ENCODE measurements at places on chromosomes 7 and 10.

DNA sequence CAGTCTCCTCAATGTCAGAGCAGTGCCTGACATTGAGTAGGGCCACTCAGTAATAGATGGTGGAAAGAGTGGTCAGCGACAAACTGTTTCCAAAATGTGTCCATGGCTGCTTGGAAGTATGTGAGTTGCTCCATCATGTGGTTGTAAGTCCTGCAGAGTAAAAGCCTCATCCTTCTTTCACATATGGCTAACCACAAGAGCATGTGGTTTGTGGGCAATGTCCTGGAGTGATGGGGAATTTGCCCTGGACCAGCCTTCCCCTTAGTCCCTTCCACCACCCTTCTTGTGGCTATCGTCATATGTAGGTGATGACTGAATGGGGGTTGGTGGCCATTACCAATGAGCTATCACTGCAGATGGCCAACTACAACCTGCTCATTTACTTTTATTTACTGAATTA lies 33.0 kb upstream of the PLXNA4 start:
- no peak for DNase-seq

DNA sequence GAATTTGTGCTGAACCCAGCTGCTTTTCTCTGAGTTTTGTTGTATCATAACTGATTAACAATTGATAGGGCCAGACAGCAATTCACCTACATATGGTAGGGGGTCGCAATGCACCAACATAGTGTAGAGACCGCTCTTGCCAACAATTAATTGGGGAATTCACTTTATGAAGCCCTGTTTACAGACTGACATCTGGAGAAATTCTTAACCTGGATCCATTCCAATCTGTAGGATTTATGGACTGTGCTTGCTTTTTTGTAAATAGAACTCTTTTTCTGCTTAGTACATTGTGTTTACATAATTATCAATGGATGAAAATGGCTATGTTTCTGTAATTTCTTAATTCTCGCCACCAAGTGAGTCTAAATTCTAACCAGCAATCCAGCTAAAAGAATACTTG lies 311.7 kb upstream of the BMPER start:
- DNase-seq: no peak

GRCh38 chr10:124962421-124962820 lies 20.5 kb downstream of the ZRANB1 start:
- no peak for DNase-seq

DNA sequence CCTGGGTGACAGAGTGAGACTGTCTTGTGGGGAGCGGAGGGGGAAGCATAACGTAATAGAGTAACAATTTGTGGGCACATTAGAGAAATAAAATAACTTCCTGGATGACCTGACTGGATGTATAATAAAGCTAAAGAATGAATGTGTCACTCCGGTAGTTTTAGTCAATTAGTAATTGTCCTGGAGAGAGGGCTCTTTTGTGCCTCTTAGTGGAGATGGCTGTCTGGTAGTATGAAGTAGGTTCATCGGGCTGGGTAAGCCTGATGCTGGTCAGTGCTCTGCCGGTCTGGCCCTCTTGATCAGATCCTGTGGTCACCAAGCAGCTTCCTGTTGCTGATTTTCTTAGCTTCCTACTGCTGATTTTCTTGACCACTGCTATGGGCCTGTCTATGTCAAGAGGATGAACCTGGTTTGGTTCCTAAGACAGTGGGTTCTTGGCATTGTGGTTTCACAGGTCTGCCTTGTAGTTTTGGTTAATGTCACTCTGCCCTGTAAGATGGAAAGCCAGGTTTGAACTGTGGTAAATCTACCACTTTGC lies 34.1 kb downstream of the ZRANB1 start:
- no peak for DNase-seq

- DNase-seq: no peak
Measured at GRCh38 chr7:28768577-28769147, 189.5 kb downstream of the TRIL start.

GRCh38 chr7:1854866-1855724 lies 185.0 kb downstream of the ELFN1 start:
- DNase-seq: no peak
